Amniotic stem cell (primary cell): ENCODE measurements at places on chromosomes 2 and 18.
A peak's percentile ranks its signal among the peaks of the same experiment; 100 is the strongest.

GRCh38 chr2:48586433-48586832 is 31.2 kb upstream of the GTF2A1L start:
- no peak for DNase-seq

DNA sequence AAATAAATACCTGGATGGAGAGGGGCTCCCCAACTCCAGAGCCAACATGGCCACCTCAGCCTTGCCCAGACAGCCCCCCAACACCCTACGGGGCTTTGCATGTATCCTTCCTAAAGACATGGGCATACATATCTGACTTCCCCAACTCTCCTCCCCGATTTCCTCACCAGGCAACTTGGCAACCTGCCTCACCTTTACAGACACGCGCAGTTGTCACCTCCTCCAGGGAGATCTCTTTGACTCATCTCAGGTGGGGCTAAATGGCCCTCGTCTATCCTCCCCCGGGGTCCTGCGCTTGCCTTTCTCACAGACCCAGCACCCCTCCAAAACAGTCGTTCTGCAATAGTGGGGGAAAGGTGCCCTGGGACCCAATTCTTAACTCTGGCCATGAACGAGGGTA is 10.6 kb upstream of the BIN1 start:
- DNase-seq = no peak

- DNase-seq = no peak
Observed at GRCh38 chr2:10425699-10426098, 22.4 kb downstream of the ODC1 start.

DNA sequence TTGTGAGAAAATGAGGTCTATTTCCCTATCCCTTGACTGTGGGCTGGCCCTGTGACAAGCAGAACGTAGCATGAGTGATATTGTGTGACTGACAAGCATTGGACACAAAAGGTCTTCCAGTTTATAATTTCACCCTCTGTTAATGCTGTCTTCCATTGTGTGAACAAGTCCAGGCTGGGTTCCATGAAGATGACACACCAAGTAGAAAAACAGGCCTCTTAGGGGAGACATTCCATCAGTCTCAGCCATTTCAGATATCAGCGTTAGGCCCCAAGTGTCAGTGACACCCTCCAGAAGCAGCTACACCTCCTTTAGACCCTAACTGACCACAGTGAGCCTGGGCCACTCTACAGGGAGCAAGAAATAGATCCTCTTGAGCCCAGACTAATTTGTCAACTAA is 511.3 kb downstream of the FBXO15 start:
- DNase-seq = no peak

- no peak for DNase-seq
Observed at GRCh38 chr18:46728219-46728930, 28.5 kb downstream of the ST8SIA5 start.

DNA sequence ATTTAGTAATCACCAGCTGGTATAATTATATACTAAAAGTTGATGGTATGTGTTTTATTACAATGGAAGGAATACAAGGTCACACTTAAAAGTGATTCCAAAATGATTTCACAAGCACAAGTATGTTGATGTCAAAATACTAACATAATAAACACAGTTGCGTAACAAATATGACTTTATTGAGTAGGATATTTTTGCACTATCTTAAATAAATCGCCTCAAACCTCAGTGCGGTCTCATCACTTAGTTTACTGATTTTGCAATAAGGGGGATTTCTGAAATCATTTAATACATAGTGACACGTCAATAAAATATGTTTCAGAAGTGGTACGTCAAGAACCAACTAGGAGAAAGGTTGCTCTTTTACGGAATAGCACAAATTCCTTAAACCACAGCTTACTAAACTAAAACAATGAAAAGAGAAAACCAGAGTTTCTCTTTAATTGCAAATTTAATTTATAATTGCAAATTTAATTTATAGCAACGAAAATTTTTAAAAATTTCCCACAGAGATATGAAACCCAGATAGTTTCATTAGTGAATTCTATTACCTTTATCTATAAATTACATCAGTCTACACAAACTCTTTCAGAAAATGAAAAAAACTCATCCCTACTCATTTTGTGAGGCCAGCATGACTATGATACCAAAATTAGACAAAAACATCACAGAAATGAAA is 304.0 kb upstream of the REG3G start:
- DNase-seq = no peak

DNA sequence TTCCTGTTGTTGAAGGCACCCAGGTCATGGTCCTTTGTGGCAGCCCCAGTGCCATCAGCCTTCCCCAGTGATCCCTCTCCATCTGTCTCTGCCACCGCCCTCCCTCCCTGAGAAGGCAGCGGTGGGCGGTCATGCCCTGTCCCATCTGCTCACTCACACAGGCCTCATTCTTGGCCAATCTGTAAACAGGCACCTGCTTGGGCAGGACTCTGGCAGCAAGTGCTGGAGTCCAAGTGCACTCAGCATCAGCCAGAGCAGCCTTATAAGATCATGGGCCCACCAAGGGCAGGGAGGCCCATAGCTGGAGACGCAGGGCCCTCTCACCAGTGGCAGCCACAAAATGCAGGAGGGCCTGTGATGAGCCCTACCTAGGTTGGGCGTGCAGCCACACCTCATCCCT is 140.9 kb downstream of the TWIST2 start:
- no peak for DNase-seq

- no peak for DNase-seq
Observed at GRCh38 chr2:127084611-127085316, 22.2 kb downstream of the BIN1 start.

DNA sequence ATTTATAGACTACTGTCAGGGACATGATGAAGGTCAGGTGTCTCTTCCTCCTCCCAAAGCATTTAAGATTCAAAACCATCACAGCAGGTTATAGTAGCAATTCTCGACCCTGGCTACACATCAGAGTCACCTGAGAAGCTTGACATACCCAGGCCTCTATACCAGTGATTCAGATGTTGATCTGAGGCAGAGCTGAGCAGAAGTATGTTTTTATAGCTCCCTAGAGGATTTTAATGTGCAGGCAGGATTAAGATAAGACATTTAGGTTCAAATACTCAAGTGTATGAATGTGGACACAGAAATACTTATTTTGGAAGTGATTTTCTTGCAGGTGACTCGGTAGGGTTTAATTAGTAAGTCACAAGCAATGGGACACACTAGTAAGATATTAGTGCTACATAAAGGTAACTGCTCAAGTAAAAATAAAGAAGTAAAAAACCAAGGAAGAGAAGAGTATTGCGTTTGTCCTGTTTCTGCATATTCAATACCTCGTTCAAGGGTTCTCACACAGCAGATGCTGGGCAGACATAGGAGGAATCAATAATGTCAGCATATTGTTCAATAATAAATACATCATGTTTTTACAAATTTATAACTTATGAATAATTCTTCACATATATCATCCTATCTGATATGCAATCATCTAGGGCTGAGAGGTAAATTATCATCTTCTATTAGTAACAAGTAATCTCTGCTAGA is 7.0 kb downstream of the GCFC2 start:
- DNase-seq = no peak

GRCh38 chr2:234955091-234955591 is 3.3 kb downstream of the SH3BP4 start:
- no peak for DNase-seq

DNA sequence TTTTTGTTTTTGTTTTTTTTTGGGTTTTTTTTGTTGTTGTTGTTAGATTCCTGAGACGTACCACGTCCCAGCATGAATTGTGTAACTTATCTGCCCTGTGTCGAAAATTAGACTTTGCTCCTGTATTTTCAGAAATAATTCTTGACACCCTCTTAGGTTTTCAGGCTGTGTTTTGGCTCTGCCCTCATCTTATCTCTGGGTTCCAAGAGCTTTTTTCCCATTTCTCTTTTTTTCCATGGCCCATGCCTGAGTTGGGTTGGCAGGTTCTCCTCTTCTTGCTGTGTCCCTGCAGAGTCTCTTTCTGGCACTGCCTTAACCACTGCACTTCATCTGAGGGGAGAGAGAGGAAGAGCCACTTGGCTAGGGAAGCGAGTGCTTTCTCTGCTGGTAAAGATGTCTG is 42.4 kb downstream of the CTIF start:
- no peak for DNase-seq

GRCh38 chr2:170277951-170278350 is 100.0 kb downstream of the MYO3B start:
- no peak for DNase-seq

GRCh38 chr2:220025207-220025606 is 397.8 kb downstream of the SLC4A3 start:
- no peak for DNase-seq

GRCh38 chr18:50113726-50114125 is 81.2 kb downstream of the MYO5B start:
- DNase-seq = no peak

- DNase-seq = peak; percentile 39
Observed at GRCh38 chr2:6826081-6826913, 39.4 kb downstream of the CMPK2 start.

DNA sequence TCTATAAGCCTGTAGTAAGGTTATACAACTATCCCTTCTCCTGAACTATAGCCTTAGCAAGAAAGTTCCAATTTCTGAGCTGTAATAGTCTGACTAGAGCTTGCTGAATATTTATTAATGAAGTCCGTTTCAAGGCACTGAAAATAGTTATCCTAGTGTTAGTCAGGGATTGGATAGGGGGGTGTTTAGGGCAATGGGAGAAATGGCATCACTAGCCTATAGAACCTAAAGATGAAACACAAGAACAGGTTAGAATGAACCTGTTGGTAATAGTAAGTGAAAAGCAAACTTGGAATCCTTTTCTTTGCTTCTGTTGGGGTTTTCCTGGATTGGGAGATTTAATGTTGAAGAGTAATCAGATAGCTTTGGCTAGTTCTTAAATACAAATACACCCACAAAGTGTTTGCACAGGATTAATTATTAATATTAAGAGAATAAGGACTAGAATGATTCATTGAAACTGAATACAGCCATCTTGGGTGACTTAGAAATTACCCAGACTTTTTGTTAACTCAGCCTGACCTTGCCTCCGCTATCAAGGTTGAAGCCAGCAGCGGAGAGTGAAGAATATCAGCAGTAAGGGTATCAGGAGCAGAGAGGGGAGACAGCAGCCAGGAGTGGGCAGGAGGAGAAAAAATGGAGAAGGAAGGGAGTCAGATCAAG is 14.4 kb downstream of the CCNT2 start:
- no peak for DNase-seq

DNA sequence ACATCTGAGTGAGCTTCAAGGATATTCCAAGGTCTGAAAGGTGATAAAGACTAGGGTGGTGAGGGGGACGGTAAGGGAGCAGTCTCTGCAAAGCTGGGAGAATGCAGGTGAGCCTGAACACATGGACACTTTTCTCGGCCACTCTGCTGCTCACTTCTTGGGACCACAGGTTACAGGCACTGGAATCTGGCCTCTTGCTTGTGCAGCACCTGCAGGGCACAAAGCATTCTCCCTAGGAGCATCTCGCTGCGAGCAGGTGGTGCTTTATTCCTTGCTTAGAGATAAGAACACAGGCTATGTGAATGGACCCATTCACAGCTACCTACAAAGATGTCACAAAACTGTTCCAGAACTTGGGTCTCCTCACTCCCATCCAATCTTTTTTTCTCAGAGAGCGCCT is 153.2 kb downstream of the DDX1 start:
- DNase-seq = no peak

DNA sequence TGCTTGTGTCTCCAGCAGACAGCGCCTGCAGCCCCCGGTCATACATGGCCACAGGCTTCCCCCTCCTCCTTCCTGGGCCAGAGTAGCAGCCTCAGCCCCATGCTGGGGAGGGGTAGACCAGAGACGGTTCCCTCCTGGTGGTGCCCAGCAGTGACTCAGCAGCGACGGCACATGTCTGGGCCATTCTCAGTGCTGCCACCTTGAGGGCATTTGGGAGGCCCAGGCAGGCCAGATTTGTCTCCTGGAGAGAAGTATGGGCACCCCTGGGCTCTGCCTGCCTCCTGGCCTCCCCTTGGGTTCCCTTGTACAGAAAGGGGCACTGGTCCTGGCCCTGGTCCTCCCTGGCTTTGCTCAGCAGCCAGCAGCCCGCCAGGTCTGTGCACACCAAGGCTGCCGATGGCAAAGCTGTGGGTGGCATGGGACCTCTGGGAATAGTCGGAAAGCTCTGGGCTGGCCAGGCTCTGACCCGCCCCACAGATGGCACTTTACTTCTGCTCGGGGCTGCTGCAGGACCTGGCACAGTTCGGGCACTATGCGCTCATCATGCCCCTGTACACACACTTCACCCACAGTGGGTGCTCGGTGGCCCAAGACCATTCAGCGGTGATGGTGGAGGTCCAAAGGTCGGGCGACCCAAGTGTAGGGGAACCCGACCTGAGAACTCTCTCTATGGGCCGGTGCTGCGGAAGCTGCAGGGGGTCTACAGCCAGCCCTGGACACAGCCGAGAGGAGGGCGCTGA is 11.4 kb upstream of the ALPI start:
- peak; percentile 29 for DNase-seq

DNA sequence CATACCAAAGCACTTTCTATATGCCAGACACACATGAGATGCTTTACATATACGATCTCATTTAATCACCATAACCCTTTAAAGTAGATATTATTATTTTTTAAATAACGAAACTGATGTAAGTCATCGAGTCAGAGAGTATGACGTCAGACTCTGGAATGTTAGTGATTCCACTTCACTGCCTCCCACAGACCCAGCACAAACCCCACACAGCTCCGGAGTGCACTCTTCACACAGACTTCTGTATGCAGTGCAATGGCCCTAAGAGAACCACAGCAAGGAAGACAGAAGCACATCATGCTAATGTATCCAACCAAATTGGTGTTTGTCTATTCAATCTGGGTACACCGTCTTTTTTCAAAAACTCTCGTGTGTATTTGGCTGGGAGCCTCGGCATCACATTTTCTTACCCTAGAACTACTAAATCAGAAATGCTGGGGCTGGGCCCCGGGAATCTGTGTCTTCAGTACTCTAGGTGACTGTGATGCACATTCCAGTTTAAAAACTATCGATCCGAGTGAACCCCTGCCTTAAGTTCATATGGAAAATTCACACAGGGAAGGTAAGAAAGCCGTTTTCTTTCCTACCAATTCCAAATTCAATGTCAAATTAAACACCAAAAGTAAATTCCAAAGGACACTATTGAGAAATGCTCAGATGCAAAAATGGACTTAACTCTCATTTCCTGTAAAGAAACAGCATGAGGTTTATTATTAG is 117.7 kb upstream of the ACVR1C start:
- no peak for DNase-seq

DNA sequence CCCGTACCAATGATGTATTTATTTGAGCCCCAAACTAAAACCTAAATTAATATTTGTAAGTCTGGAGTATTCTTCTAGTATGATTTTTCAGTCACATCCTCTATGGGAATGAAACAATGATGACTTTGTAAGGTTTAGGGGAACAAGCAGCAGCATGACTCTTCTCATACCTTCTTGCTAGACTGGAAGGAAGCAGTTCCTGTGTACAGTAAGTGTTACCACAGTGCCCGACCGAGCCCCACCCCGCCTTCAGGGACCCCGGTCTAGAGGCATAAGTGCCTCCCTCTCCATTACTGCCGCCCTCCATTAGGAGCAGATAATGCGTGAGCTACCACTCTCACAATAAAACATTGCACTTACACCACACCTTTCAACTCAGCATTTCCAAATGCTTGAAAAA is 599.3 kb downstream of the ARHGAP15 start:
- DNase-seq = no peak

GRCh38 chr2:83953697-83954096 is 505.4 kb downstream of the SUCLG1 start:
- no peak for DNase-seq
